ENCODE measurements at places on chromosomes 5 and 9.

- no peak for DNase-seq
Observed at GRCh38 chr5:157451806-157452205, 8.2 kb upstream of the NIPAL4 start.

- DNase-seq = no peak
Observed at GRCh38 chr9:126838895-126839294, 21.5 kb upstream of the ZBTB34 start.

- no peak for DNase-seq
Observed at GRCh38 chr5:41763081-41763480, 107.1 kb downstream of the OXCT1 start.

DNA sequence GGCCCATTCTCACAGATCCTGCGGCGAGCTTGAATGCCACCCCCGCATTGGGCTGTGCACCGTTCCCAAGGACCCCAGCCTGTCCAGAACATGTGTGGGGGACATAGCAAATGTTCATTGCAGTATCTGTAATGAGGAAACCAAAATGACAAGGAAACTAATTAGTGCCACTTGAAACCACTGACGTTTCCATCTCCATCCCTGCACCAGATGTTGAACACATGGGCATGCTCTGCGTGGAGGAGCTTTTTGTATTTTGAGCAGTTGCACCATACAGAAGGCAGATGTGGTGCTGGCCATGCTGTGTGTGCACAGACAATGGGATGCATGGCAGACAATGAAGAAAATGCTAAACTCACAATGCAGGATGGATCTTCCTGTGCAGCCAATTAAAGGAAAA is 437.7 kb downstream of the SEMA5A start:
- DNase-seq = no peak

DNA sequence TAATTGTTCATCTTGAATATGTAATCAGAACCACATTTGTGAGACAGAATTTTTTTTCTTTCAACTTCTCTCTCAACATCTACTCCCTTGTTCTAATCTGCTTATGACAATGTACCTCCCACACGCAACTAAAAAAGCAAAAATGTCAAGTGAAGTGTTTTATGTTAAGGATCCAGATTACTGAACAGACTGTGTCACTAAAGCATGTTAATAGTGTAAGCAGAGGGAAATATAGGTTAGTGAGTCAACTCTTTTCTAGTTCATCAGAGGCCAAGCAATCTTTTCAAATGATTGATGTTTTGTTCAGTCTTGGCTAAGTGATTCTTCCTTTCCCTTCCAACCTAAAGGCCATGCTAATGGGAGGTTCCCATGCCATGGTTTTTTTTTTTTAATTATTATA is 34.7 kb upstream of the IDNK start:
- no peak for DNase-seq

- DNase-seq = no peak
Observed at GRCh38 chr5:139141446-139142204, 56.5 kb downstream of the SIL1 start.

DNA sequence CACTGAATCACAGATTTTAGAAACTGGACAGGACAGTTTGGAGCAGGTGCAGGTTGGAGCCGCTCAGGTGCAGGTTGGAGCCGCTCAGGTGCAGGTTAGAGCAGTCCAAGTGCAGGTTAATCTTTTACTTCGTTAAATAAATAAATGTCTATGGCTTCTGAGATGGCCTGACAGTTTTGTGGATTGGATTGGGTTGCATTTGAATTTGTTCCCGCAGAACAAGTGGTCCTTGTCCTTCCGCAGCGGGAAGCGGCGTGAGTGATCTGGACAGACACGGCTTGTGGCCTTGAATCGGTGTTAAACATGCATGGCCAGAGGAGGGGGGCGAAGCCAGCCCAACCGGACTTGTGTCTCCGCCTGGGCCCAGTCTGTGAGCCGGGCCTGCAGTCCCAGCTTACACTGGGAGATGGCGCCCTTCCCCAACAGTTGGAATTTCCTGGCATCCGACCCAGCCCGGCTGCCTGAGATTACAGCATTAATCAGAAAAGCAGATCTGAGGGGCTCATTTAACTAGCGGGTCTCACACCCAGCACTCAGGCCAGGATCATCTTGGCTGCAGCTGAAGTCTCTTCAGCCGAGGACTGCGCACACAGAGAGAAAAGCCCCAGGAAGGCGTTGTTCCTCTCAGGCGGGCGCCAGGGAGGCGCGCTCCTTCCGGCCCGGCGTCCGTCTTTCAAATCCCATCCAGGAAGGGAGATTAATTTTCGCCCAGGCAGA is 1.5 kb upstream of the OLFM1 start:
- peak; percentile 46 for DNase-seq

DNA sequence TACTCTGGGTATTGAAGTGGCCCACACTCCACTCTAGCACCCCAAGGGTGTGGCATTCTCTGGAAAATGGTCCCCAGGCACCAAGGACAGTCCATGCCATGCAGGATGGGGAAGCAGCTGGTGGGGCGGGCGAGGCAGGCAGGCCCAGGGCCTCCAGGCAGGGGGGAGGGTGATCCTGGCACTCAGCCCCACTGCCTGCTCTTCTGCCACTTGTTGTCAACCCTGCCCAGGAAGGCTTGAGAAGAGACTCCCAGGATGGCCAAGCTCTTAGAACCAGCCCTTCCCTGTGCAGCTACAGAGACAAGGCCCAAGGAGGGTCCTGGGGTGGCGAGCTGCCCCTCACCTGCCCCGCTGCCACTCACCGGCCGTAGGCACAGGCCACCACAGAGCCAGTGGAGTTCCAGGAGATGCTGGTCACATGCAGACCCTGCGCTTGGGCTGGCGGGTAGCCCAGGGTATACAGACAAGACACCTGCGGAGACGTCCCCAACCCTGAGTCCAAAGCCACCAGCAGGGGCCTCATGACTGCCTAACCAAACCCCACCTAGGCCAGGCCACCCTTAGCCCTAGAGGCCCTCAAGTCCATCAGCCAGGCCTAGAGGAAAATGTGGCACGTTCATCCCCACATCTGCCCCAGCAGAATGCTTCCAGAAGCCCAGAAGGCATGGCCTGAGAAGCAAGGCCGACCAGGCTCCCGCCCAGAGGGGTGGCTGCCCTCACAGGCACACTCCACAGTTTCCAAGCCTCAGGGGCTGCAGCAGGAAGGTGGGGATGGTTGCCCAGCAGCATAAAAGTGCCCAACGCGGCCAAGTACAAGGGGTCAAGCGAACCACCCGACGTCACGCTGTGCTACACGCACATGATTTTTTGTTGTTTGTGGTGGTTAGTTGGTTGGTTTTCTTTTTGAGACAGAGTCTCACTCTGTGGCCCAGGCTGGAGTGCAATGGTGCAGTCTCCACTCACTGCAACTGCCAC is 19.8 kb downstream of the DYNC2I2 start:
- DNase-seq = no peak

DNA sequence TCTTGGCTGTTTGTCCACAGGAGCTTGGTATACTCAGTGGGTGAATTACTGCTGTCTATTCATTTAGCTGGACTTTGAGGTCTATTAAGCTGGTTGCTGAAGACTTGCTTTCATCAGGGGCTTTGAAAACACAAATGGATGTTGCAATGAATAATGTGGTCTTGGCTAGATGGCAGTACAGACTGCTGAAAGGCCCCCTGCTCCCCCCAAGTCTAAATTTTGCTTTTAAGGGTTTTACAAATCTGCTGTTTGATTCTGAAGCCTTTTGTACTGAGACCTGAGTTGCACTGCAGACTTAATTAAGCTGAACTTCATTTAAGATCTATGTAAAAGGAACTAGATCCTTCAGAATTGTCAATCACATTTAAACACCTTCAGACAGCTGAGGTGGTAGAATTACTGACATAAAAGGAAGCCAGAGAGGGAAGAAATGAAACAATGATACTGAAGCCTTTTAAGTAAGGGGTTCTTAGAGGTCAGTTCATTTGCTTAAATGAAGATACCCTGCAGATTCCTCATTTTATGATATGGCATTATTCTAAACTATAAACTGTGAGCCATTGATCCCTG is 37.3 kb downstream of the KCTD16 start:
- no peak for DNase-seq

DNA sequence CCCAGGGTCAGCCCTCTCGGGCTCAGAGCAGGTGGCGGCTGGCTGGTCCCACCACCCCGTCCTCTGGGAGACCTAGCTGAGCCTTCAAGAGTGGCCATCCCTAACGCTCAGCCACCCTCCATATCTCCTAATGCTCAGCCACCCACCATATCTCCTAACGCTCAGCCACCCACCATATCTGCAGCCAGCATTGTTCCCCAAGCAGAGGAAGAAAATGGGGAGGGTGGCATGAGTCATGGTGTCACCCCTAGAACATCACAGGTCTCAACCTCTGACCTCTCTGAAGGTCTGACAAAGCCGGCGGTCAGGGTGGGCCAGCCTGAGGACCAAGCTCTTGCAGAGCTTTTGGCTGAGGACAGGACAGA is 14.7 kb downstream of the LHX3 start:
- DNase-seq = no peak

DNA sequence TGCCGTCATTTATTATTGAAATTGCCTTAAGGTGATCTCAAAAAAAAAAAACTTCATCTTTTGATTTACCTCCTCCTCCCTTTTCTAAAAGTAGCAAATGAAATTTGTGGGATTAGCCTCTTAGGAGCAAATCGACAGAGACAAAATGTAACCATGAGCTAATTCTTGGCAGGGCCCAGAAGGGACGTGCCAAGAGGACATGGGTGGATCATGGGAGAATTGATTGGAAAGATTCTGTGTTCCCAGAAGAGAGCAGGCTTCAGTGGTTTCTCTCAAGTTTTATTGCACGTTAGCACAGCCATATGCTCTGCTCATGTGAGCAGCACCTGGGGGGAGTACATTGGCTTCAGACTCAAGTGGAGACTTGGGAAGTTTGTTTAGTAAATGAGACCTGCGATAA is 394.6 kb downstream of the ELAVL2 start:
- no peak for DNase-seq

- no peak for DNase-seq
Observed at GRCh38 chr9:6048039-6048438, 32.6 kb upstream of the RANBP6 start.

- no peak for DNase-seq
Observed at GRCh38 chr9:136117916-136118319, 757 bp downstream of the TMEM250 start.

DNA sequence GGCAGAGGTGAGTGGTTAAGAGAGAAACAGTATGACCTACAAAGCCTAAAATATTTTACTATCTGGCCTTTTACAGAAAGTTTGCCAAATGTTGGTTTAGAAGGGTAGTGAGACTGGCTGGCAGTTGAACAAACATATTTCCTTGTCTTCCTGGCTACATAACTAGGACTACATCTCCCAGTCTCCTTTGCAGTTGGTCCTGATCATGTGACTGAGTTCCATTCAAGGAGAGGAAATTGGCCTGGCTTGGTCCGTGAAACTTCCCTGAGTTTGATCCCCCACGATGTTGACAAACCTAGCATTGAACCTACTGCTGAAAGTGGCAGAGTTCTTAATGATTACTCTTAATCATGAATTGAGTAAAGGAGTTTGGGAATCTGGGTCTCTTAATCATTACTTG is 280.8 kb downstream of the SLIT3 start:
- no peak for DNase-seq

DNA sequence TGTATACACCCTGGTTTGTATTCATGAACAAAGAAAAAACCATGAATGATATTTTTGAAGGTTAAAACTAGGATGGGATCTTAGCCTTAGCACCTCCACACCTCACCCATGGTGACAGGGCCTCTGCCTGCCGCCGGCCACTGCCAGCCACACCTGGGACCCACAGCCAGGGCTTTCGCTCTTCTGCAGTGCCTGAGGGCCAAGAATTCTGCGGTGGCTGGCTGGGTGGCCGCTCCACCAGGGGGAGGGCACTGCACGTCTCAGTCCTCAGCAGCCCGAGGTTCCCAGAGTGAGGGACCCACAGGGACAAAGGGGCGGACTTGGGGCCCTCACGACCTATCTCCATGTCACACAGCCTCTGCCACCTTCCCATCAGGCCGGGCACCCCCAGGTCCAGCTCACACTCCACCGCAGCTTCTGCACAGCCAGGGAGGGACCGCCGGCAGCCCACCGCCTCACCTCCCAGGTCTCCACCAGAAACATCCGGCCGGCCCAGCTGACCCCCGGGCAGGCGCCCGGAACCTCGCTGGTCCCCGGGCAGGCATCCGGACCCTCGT is 6.9 kb downstream of the EXD3 start:
- DNase-seq = no peak

DNA sequence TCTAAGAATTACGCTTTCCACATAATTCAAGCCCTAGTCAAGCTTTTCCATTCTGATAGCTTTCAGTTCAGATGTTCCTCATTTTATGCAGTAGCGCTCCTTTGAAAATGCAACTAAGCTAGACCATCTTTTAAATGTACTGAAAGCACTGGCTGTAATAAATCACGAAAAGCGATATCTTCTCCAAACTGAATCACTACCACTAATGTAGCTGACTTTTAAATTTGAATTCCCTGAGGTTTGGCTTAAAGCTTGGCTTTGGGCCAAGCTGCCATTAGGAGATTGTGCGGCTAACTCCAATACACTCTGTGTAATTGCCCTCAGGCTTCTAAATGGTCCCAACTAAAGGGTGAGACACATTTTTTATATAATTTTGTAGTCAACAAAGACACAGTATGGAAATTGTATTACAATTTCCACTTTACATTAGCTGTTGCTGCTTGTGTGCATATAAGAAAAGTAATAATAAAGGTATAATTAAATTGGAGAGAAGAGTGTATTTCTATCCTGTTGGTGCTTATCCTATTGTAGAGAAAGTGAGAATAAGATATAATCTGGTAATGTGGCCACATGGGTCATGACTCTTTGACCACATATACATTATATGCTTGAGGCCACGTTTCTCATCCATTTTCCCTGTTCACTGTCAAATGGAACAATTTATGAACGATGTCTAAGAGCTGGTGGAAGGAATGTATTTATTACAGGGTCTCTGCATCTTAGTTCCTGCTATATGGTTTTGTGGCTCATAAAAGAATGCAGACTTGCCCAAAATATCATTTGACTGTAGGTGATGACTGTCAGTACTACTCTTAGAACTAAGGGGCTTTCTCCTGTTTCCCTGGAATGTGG is 118.7 kb upstream of the TAF11L2 start:
- DNase-seq = no peak

DNA sequence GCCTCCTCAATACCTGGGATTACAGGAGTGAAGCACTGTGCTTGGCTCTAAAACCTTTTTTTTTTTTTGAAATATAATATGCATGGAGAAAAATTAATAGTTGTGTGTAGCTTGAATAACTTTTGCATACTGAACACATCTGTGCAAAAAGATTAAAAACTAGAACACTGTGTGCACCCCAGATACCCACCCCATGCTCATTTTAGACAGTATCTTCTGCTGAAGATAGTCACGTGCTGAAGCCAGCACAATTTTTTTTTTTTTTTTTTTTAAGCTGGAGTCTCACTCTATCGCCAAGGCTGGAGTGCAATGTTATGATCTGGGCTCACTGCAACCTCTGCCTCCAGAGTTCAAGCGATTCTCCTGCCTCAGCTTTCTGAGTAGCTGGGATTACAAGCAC is 39.9 kb downstream of the C9orf153 start:
- no peak for DNase-seq

DNA sequence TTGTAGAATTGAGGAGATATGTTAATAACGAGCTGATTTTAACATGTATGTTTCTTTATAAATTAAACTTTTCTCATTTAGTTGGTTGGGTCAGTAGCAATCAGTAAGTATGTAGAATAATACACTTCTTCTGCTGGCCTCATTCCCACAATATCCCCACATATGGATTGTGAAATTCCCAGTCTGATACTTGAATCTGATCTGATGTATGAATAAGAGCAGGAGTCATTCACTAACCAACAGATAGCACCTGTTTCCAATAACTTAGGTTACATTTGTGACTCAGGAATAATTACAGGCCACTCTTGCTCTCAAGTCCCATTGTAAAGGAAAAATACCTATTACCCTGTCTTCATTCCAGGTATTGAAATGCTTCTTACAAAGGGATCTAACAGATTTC is 23.9 kb downstream of the SLC36A1 start:
- no peak for DNase-seq

Data from stimulated activated CD4-positive, alpha-beta T cell treated with anti-CD3 and anti-CD28 coated beads, Interleukin-1b, Interleukin-23, amount 100 ng/mL, for 48 hours (primary cell).